ENCODE measurements at places on chromosomes 1 and 21.

DNA sequence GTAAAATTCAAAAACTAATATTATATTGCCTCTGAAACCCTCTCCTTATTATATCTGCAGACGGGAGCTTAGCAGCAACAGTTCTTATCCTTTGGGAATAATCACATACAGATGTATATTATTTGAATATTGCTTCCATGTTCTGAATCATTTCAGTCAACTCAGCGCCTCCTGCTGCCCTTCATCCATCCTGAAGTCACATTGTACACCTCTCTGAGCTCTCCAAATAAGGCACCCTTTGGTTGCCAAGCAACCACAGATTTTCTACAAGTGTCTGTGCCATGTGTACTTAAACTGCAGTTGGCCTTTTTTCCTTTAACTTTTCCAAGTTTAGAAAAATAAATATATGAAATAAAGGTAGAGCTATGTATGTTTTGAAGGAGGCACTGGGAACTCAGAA lies 384.3 kb downstream of the LRRIQ3 start:
- H3K27me3 ChIP-seq, result no peaks in the 10 kb centered on the region
- DNase-seq, result no peak
- no peak overlapping the region for H3K27ac ChIP-seq
- H3K4me1 ChIP-seq, result no peaks in the 10 kb centered on the region
- H3K36me3 ChIP-seq, result no peaks in the 10 kb centered on the region

GRCh38 chr1:223662943-223663342 lies 2.6 kb downstream of the CAPN8 start:
- peaks cover 28% of the 10 kb centered on the region for H3K27me3 ChIP-seq
- no peaks in the 10 kb centered on the region for H3K4me1 ChIP-seq
- H3K4me3 ChIP-seq, result no peak overlapping the region
- DNase-seq, result no peak

DNA sequence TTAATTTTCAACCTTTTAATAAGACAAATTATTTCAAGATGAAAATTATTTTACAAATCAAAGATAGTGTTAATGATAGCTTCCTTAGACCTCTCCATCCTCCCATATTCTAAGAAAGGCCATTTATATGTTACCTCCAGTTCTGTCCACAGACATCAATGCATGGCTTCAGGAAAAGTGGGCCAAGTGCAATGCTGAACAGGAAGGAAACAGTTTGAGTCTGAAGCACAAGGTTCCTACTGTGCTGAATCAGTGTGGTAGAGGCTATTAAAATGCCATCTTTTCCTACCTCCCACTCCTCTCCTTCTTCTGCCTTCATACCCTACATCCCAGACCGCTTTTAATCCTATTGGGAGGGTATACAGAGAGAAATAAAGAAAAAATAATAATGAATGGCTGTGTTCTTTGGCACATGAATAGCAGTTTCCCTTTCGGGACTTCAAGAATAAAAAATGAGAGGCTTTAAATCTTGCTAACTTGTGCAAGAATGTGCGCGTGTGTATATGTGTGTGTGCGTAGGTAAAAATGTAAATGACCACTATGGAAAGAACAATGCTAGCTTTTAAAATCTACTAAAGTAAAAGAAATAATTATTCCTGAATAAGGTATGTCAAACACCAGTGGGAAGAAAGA lies 62.6 kb upstream of the C1orf105 start:
- DNase-seq, result no peak
- H3K4me1 ChIP-seq, result peaks cover 48% of the 10 kb centered on the region
- H3K27ac ChIP-seq, result peak overlapping the region; percentile 88
- H3K4me3 ChIP-seq, result peak overlapping the region; percentile 50
- H3K36me3 ChIP-seq, result peaks cover 5% of the 10 kb centered on the region
- H3K27me3 ChIP-seq, result no peaks in the 10 kb centered on the region

- no peaks in the 10 kb centered on the region for H3K27me3 ChIP-seq
- no peaks in the 10 kb centered on the region for H3K36me3 ChIP-seq
- peak overlapping the region; percentile 19 for H3K27ac ChIP-seq
These were observed 18.3 kb upstream of the ARID1A start for GRCh38 chr1:26677306-26678115.

GRCh38 chr1:3181956-3182355 lies 113.0 kb downstream of the PRDM16 start:
- no peaks in the 10 kb centered on the region for H3K4me1 ChIP-seq
- H3K27me3 ChIP-seq, result peaks cover 6% of the 10 kb centered on the region
- H3K36me3 ChIP-seq, result no peaks in the 10 kb centered on the region
- no peak overlapping the region for H3K27ac ChIP-seq

GRCh38 chr1:204623894-204624361 lies 61.6 kb downstream of the LRRN2 start:
- H3K36me3 ChIP-seq, result no peaks in the 10 kb centered on the region
- H3K27me3 ChIP-seq, result peaks cover 3% of the 10 kb centered on the region
- DNase-seq, result no peak
- H3K27ac ChIP-seq, result no peak overlapping the region

DNA sequence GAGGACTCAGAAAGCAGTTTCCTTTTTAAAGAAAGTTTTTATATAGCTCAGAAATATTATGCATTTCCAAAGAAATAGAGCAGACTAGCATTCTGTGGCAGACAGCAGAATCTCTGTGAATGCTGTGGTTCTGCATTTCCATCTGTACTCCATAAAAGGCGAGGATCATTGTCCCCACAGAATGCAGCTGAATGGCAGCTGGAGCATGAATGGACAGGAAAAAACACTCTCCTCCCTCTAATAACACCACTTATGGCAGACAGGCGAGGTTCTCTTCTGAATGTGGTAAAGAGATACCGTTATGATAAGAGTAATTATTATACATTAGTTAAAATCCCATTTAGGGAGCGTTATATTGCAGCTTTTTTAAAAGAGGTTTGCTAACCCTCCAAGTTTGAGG lies 81.4 kb upstream of the WLS start:
- no peaks in the 10 kb centered on the region for H3K4me1 ChIP-seq
- DNase-seq, result no peak
- no peak overlapping the region for H3K4me3 ChIP-seq
- no peaks in the 10 kb centered on the region for H3K36me3 ChIP-seq

- peaks cover 10% of the 10 kb centered on the region for H3K36me3 ChIP-seq
- peaks cover 20% of the 10 kb centered on the region for H3K4me1 ChIP-seq
- H3K27me3 ChIP-seq, result no peaks in the 10 kb centered on the region
- DNase-seq, result peak; percentile 51
- H3K27ac ChIP-seq, result peak overlapping the region; percentile 77
- no peak overlapping the region for H3K4me3 ChIP-seq
These were observed 262.5 kb upstream of the B3GALT2 start for GRCh38 chr1:193448682-193449461.

- no peaks in the 10 kb centered on the region for H3K36me3 ChIP-seq
- no peak overlapping the region for H3K27ac ChIP-seq
- peaks cover 2% of the 10 kb centered on the region for H3K27me3 ChIP-seq
- no peak for DNase-seq
These were observed 185.5 kb downstream of the ZC3H11B start for GRCh38 chr1:219427403-219427802.

DNA sequence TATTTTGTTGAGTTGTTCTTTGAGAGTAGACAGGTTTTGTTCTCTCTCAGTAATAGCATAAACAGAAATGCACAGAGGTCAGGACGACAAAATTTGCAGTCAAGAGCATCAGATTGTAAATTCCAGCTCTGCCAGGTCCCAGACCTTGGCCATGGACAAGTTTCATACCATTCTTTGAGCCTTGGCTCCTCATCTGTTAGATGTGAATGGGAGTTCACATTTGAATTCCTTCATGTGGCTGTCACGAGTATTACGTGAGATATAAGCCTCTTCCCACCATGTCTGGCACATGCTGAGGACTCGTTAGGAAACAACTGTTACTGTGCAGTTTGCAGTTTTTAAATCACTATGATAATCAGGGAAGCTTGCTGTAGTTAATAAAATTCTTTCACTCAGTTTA lies 93.2 kb upstream of the KCTD3 start:
- H3K4me1 ChIP-seq, result no peaks in the 10 kb centered on the region
- no peak overlapping the region for H3K27ac ChIP-seq
- no peaks in the 10 kb centered on the region for H3K27me3 ChIP-seq
- H3K4me3 ChIP-seq, result no peak overlapping the region

DNA sequence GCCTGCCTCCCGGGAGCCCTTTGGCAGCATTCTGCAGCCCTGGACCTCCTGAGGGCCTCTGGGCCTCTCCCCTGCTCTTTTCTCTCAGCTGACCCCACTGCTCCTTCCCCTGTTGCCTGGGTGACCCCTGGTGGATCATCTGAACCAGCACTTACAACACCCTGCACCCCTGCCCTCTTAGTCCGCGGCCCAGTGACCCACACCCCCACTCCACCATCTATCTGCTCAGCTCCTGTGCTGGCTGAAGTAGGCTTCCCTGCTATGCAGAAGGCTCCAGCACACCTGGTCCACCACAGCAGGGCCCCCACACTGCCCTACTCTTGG lies 74.0 kb downstream of the DMRTA2 start:
- H3K36me3 ChIP-seq, result no peaks in the 10 kb centered on the region
- H3K27ac ChIP-seq, result no peak overlapping the region
- peaks cover 1% of the 10 kb centered on the region for H3K4me1 ChIP-seq
- H3K4me3 ChIP-seq, result no peak overlapping the region

- peaks cover 24% of the 10 kb centered on the region for H3K27me3 ChIP-seq
- DNase-seq, result no peak
- H3K4me1 ChIP-seq, result peaks cover 8% of the 10 kb centered on the region
- H3K36me3 ChIP-seq, result peaks cover 5% of the 10 kb centered on the region
- no peak overlapping the region for H3K4me3 ChIP-seq
These were observed 61.0 kb upstream of the NBPF3 start for GRCh38 chr1:21378705-21379494.

- no peak overlapping the region for H3K27ac ChIP-seq
- H3K4me3 ChIP-seq, result no peak overlapping the region
- no peaks in the 10 kb centered on the region for H3K27me3 ChIP-seq
- no peaks in the 10 kb centered on the region for H3K36me3 ChIP-seq
These were observed 7.3 kb downstream of the SCNN1D start for GRCh38 chr1:1287288-1288110.

GRCh38 chr1:160558660-160559380 lies 20.5 kb downstream of the CD84 start:
- peaks cover 46% of the 10 kb centered on the region for H3K36me3 ChIP-seq
- peak overlapping the region; percentile 80 for H3K4me3 ChIP-seq
- no peaks in the 10 kb centered on the region for H3K27me3 ChIP-seq
- H3K27ac ChIP-seq, result peak overlapping the region; percentile 94

GRCh38 chr21:33080776-33081175 lies 10.8 kb downstream of the OLIG1 start:
- H3K27me3 ChIP-seq, result peaks cover 49% of the 10 kb centered on the region
- H3K4me1 ChIP-seq, result peaks cover 27% of the 10 kb centered on the region
- H3K36me3 ChIP-seq, result no peaks in the 10 kb centered on the region
- H3K27ac ChIP-seq, result no peak overlapping the region

DNA sequence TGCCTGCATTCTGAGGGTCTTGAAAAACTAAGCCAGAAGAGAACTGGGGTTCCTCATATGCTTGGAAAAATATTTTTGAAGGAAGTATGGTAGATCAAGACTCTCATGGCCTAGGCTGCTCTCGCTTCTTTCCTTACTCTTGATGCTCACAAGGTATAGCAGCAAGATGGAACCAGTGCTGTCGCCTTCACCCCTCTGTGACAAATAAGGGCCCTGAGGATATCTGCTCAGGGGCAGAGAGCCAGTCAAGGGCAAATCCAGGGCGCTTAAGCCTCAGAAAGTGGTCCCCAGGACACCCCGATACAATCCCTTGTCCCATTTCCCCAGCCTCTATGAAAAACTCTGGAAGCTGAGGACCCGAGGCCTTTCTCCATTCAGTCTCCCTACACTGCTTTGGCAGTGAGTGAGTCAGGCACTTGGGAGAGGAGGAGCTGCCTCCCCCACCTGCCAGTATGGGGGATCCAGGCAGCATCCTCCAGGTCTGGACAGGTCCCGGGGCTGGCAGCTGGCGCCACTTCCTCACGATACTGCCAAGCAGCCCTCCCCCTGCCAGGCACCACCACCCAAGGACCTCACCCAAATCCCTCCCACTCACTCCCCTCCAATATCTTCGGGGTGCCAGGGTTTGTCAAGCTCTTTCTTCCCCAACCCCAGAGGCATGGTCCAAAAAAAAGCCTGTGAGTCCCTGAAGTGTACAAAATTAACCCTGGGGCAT lies 1.3 kb downstream of the IGSF9 start:
- no peaks in the 10 kb centered on the region for H3K36me3 ChIP-seq
- H3K4me1 ChIP-seq, result peaks cover 6% of the 10 kb centered on the region
- H3K27ac ChIP-seq, result no peak overlapping the region

- no peaks in the 10 kb centered on the region for H3K36me3 ChIP-seq
- no peak for DNase-seq
- peaks cover 7% of the 10 kb centered on the region for H3K27me3 ChIP-seq
- no peak overlapping the region for H3K27ac ChIP-seq
These were observed 7.3 kb downstream of the UQCRHL start for GRCh38 chr1:15799928-15800835.

DNA sequence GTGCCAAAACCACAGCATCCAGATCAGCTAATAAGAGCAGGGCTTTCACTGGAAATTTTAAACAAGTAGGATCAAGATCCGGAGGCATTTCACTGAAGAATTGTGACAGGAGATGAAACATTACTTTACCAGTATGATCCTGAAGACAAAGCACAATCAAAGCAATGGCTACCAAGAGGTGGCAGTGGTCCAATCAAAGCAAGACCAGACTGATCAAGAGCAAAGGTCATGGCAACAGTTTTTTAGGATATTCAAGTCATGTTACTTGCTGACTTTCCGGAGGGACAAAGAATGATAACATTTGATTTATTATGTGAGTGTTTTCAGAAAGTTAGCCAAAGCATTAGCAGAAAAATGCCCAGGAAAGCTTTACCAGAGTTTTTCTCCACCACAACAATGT lies 8.2 kb downstream of the ZSWIM5 start:
- peaks cover 8% of the 10 kb centered on the region for H3K27me3 ChIP-seq
- H3K36me3 ChIP-seq, result no peaks in the 10 kb centered on the region
- no peak overlapping the region for H3K4me3 ChIP-seq

- peaks cover under 1% of the 10 kb centered on the region for H3K4me1 ChIP-seq
- no peaks in the 10 kb centered on the region for H3K36me3 ChIP-seq
- no peak within 1 kb of the TSS for H3K27ac ChIP-seq
- H3K27me3 ChIP-seq, result no peaks in the 10 kb centered on the region
- no peak within 1 kb of the TSS for H3K4me3 ChIP-seq
- DNase-seq, result no peak
These were observed at the start of gene TAS1R3 for GRCh38 chr1:1331068-1331965. Gene TAS1R3, plus strand, starts transcription at chr1:1331280. Its CDS starts 66 bp downstream, at chr1:1331346.

DNA sequence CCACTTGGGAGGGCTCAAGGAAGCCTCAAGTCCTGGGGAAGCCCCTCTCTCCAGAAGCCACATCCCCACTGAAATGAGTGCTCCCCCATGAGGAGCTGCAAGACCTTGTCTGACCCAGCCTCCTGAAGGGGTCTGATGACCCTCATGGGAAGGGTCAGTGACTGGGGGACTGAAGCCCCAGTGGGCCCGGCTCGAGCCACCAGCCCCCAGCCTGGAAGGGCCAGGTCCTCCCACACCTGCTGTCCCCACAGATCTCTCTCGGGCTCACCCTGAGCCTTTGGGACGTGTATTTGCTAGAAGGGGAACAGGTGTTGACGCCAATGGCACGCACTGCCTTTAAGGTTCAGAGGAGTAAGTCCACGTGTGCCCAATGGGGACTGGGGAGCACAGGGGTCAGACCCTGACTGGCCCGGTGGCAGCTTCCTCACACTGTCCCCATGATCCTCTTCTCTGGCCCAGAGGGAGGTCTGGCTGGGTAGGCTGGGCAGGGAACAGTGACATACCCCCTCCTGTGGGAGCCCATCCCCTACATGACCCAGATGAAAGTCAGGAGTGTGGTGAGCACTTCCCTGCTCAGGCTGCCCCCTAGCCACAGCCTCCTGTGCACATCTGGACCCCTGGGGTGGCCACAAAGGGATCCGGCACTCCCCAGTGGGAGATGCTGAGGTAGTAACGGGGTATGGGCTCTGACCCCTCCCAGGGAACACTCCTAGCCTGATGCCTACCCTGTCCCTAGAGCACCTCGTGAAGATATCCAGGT lies 12.4 kb upstream of the SRARP start:
- peaks cover 4% of the 10 kb centered on the region for H3K27me3 ChIP-seq
- no peak overlapping the region for H3K27ac ChIP-seq
- DNase-seq, result no peak

Data from activated CD8-positive, alpha-beta memory T cell treated with anti-CD3 and anti-CD28 coated beads, Interleukin-2, amount 10 ng/mL, durations not matched to agents 7 days and 5 days (primary cell).